ENCODE measurements at places on chromosomes 12 and 14.
A peak's percentile ranks its signal among the peaks of the same experiment; 100 is the strongest.

GRCh38 chr12:13289653-13290289, 93.2 kb downstream of the EMP1 start:
- no peaks in the 10 kb centered on the region for H3K36me3 ChIP-seq
- no peaks in the 10 kb centered on the region for H3K27me3 ChIP-seq
- H3K4me3 ChIP-seq: no peak overlapping the region
- H3K27ac ChIP-seq: no peak overlapping the region
- DNase-seq: peak; percentile 28
- no peaks in the 10 kb centered on the region for H3K4me1 ChIP-seq

DNA sequence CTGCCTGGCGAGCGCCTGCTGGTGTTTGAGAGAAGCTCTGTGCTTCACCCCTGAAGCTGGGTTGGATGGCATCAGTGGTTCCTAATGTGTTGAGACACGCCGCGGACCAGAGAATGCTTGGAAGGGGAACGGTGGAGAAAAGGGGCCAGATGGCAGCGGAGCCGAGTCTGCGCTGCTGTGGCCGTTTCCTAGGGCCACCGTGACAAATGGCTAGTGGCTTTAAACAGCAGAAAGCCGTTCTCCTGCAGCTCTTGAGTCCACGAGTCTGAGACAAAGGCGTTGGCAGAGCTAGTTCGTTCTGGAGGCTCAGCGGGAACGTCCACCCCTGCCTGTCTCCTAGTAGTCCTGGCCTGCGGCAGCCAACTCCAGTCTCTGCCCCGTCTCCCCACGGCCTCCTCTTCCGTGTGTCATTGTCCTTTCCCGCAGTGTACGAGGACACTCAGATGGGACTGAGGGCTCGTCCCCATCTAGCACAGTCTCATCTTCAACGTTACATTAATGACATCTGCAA, 103.6 kb downstream of the ADGRD1 start:
- H3K27ac ChIP-seq: no peak overlapping the region
- H3K27me3 ChIP-seq: no peaks in the 10 kb centered on the region
- H3K4me1 ChIP-seq: no peaks in the 10 kb centered on the region
- DNase-seq: no peak

DNA sequence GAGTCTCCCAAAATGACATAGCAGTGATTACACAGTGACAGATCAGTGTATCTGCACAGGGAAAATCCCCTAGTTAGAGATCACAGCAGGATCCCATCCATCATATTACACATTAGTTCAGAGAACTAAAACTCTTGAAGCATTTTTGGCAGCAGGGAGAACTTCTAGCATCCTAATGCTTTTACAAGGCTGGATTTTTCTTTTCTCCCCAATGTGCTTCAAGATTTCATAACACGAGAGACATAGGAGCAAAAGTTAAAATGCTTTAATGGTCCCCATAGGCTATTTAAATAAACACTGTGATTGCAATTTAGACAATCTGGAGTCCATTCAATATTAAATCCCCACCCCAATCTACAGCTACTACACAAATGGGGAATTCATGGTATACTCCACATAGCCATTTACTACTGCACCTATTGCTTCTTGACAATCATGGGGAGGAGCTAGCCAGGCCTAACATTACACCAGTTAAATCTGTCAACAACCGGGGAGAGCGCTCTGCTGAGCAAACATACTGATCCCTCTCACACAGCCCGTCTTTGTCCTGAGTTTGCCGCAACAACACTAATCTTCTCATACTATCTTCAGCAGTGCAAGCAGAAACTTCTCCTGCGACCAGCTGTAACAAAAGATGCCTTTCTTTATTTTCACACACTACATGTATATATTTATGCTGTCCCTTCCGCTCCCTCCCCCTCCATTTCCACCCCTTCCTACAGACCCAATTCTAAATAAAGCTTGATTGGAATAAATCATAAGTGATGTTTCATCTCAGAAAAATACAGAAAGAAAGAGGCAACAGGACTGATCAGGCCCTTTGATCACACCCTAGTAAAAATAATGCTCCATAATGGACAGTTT, 120.3 kb upstream of the SOX5 start:
- no peaks in the 10 kb centered on the region for H3K36me3 ChIP-seq
- H3K4me3 ChIP-seq: no peak overlapping the region
- no peaks in the 10 kb centered on the region for H3K27me3 ChIP-seq
- H3K27ac ChIP-seq: no peak overlapping the region

DNA sequence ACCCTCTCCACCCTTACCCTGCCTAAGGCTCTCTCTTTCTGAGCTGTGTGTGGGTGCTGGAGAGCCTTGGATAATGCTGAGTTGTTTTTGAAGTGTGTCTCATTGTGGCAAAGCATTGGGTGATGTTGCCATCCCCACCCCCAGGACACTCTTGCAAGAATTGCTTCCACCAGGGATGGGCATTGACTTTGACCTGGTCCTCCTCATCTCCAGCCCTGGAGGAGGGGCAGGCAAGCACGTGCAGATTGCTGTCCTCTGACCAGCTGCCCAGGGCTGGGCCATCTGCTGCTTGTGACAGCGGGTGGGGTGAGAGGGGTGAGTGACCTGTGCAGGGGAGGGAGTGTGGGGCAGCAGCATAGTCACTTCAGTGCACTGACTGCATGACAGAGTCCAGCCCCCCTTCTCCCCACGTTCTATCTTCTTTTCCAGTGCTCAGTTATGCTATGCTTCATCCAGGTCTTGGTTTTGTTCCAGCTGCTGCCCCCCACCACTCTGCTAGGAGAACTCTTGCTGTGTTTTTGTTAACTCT, 26.2 kb downstream of the SUSD6 start:
- H3K4me1 ChIP-seq: peaks cover 23% of the 10 kb centered on the region
- H3K4me3 ChIP-seq: no peak overlapping the region
- H3K36me3 ChIP-seq: no peaks in the 10 kb centered on the region

- no peak overlapping the region for H3K27ac ChIP-seq
These were observed 47.6 kb downstream of the NINJ2 start for GRCh38 chr12:615620-616019.

GRCh38 chr14:99360774-99361595, 89.0 kb upstream of the BCL11B start:
- H3K27ac ChIP-seq: no peak overlapping the region
- no peak for DNase-seq
- no peaks in the 10 kb centered on the region for H3K36me3 ChIP-seq
- no peaks in the 10 kb centered on the region for H3K27me3 ChIP-seq
- H3K4me1 ChIP-seq: no peaks in the 10 kb centered on the region

- no peak overlapping the region for H3K27ac ChIP-seq
- no peaks in the 10 kb centered on the region for H3K4me1 ChIP-seq
- no peak for DNase-seq
- H3K27me3 ChIP-seq: no peaks in the 10 kb centered on the region
- H3K36me3 ChIP-seq: no peaks in the 10 kb centered on the region
These were observed 84.6 kb upstream of the GRIP1 start for GRCh38 chr12:66763467-66763866.

DNA sequence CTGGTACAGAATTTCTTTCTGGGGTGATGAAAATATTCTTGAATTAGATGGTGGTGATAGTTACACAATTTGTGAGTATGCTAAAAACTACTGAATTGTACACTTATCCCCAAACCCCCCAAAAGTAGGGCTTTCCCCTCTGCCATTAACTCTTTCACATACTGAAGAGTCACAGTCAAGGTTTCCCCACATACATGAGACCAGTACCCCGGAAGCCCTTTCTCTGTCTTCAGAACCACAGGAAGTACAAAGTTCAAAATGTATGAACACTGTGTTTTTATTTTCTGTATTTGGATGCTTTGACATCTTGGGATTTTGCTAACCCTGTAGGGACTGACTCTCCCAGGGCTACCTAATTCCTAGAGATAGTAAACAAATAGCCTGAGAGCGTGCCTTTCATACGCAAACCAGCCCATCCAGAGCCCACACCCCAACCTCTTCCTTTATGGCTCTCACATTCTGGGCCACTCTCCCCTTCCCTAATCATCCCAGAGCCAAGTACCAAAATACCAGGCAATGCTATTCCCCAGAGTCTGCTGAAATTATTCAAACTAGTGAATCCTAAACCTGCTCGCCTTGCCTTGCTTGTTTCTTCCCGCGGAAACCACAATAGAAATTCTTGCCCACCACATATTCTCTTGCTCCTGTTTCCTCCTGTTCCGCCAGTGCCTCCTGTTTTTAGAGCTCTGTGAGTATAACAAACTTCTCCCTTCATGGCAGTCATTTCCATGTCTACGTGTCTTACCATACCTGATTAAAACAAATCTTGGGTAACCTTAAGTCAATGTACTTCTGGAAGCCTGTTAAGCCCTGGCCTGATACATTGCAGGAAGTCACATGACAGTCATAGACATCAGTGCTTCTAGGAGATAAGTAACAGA, 524.8 kb downstream of the FUT8 start:
- no peak for DNase-seq
- no peaks in the 10 kb centered on the region for H3K36me3 ChIP-seq
- no peak overlapping the region for H3K27ac ChIP-seq
- H3K27me3 ChIP-seq: 0 out of 2 replicates have a peak, but pooled peaks cover 8% of the 10 kb centered on the region
- H3K4me1 ChIP-seq: no peaks in the 10 kb centered on the region
- no peak overlapping the region for H3K4me3 ChIP-seq

DNA sequence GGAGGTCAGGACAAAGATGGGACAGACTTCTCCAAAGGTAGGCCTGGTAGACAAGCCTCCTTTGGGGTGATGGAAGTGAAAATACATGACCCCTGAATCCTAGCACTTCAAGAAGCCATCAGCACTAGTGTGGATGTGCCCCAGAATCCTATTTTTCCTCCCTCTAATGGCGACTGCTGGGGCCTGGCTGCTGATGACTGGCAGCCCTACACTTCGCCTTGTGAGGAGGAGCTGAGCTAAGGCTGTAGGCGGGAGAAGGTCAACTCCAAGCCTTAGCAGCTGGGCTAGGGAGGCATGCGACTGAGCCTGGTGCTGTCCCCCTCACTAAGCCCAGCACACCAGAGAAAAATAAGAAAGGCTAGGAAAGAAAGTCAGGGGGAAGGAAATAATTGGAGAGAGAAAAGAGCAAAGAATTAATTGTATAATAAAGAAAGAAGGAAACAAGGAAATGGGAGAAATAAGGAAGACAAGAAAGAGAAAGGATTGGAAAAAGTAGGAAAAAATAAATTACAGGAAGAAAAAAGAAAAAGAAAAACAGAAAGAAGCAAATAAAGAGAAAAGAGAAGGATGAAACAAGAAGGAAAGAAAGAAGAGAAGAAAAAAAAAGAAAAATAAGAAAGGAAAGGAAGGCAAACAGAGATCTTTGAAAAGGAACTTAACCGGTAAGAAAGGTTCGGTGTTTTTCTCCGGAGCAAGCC, 4.7 kb upstream of the HOXC10 start:
- H3K27ac ChIP-seq: no peak overlapping the region
- H3K36me3 ChIP-seq: no peaks in the 10 kb centered on the region
